ENCODE measurements at places on chromosomes 6 and 20. TPM values are rescaled to one million over a fixed set of nuclear protein-coding genes. Genes with fewer than 3 reads are reported as not detected.

THEMIS gene
- 68.2 TPM for total RNA-seq

PRSS35 gene
- total RNA-seq = not detected

CST2 gene
- total RNA-seq = not detected

RIN2 gene
- not detected for total RNA-seq

SYNDIG1 gene
- not detected for total RNA-seq

LST1 gene
- total RNA-seq = 69.8 TPM

CALHM4 gene
- not detected for total RNA-seq

ALDH8A1 gene
- 1.2 TPM for total RNA-seq

TSHZ2 gene
- total RNA-seq = 5.4 TPM

PTK6 gene
- 2.3 TPM for total RNA-seq

PRL gene
- total RNA-seq = not detected

ULBP3 gene
- 2.2 TPM for total RNA-seq

TTK gene
- total RNA-seq = 35.9 TPM

VGLL2 gene
- not detected for total RNA-seq

SLC32A1 gene
- total RNA-seq = not detected

BANF2 gene
- not detected for total RNA-seq

HECA gene
- total RNA-seq = 78.9 TPM

PM20D2 gene
- total RNA-seq = 5.0 TPM

CD93 gene
- total RNA-seq = 5.1 TPM

ANKRD6 gene
- 4.8 TPM for total RNA-seq

FOXA2 gene
- not detected for total RNA-seq

TUBB1 gene
- not detected for total RNA-seq

ANKRD66 gene
- total RNA-seq = not detected

MMS22L gene
- total RNA-seq = 32.7 TPM

KHDC3L gene
- total RNA-seq = not detected

OXT gene
- total RNA-seq = not detected

DYNLRB1 gene
- 109 TPM for total RNA-seq

DUSP15 gene
- not detected for total RNA-seq

ZKSCAN4 gene
- 6.6 TPM for total RNA-seq

TBX18 gene
- total RNA-seq = not detected

All from activated CD4-positive, alpha-beta memory T cell treated with anti-CD3 and anti-CD28 coated beads, Interleukin-2, amount 10 ng/mL, durations not matched to agents 7 days and 5 days (primary cell).